ENCODE measurements at places on chromosomes 6 and 20.

DNA sequence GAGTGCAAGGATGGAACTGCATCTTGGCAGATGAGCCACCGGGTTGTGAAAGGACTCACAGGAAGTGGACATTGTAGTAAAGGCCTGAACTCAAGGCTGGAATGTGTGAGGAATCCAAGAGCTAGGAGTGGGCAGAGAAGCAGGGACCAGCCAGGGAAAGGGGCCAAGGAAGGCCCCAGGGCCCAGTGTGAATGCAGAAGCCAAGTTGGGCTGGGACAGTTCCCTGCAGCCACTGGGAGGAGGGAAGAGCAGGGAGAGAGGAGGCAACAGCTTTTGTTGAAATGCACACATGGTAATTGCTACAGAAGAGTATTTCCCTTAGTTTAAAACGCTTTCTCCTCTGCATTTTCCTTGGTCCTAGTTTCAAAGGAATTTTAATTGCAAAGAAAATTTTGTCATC is 34.6 kb downstream of the CDH22 start:
- no peak for DNase-seq

DNA sequence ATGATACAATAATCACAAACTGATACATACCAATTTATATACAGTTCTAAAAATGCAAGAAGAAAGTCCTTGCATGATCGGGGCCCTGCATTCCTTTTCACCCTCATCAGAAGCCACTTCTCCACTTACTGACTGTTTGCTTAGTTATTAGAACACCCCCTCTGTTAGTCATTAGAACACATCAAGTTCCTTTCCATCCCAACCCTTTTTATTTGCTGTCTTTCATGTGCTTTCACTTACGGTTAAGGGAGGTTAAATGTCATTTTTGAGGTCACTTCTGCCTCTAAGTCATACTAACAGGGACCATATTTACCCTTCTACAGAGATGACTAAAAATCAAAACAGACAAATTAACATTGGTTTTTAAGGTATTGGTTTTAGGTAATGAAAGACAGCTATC is 149.1 kb downstream of the LMBRD1 start:
- DNase-seq: no peak

GRCh38 chr20:47799116-47799715 is 13.9 kb upstream of the SULF2 start:
- no peak for DNase-seq

DNA sequence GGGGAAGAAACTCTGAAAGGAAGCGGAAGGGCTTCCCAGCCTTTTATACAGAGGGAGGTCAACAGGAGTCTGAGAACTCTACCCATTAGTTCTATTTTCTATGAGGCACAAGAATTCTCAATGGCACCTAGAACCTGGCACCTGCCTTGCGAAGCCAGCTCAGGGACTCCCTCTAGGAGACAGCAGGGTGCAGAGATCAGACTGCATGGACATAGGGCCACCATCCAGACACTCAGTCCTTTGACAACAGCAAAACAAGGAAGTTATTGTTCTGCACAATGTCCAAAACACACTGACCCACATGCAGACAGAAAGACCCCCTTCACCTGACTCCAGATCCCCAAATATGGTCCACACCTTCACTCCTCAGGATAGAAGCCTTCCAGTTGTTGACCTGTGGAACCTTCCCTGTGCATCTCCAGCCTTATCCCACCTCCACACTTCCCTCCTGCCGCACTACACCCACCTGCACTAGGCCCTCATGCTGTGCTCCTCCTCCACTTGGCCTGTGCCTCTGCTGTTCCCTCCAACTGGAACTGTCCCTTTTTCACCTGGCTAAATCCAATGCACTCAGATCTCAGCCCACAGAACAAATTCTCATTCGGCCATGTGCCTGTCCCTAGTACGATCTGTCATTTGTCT is 27.8 kb downstream of the ACSS1 start:
- no peak for DNase-seq

DNA sequence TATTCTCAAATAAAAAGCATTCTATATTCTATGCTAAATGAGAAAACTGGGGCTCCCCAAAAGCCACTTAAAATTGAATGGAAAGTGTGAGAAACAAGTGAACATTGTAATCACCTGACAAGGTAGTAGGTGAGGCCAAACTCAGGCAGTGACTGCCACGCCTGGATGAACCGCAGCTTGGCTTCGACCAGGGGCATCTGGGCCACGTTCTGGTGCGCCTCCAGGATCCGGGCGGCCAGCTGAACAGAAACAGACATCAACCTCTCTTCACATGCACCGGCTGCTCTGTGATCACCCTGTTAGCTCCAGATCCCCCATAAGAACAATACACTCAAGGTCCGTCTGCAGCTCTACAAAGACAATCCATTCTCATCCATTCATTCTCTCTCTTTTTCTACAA is 30.1 kb upstream of the LRRN4 start:
- no peak for DNase-seq

DNA sequence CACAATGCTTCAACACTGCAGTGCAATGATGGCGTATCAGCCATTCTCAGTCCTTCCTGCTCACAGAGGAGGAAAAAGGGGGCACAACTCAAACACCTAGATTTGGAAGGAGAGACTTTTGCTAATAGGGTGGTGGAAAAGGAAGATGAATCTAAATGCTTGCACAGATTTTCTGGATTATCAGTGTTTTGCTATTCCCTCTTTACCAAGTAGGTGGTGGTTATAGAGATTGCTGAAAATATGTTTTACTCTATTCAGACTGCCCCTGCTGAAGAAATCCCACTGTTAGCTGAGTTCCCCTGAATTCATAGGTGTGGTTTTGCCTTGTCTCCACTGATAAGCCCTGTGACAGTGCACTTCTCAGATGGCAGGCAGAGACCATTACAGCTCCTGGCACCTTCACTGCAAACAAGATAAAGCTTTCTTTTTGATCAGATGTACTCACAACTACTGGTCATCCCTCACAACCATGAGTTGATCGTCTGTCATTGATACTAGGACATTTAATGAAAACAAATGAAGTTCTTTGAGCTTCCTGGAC is 311.4 kb downstream of the KIF16B start:
- no peak for DNase-seq

DNA sequence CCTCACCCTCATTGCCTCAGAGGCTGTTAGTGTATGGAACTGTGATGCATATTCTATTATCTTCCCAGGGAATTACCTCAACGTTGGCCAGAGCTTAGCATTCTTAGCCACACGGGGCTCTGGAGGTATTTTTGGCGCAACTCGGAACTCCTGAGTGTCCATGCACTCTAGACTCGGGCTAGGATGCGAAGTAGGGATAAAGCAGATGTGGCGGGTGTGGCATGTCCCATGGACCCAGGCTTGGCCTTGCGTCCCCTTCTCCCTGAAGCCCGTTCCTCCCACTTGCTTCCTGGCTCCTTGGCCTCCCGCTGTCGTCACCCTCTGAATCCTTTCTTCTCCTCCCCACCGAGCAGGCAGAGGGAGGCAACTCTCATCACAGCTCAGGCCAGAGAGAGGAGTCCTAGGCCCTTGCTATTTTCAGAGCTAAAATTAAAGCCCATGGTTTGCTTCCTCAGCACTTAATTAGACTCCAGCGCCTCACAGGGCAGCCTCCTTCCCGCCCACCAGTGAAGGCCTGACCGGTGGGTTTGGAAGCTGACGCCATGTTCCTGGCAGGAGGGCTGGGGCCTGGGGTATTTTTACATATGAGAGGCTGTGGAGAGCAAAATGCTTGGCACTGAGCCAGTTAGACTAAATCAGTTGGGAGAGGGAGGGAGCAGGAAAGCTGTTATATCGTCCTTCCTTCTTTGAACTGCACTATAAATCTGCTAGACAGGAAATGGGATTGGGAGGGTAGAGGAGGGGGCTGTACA is 138.7 kb downstream of the FOXO3 start:
- no peak for DNase-seq

DNA sequence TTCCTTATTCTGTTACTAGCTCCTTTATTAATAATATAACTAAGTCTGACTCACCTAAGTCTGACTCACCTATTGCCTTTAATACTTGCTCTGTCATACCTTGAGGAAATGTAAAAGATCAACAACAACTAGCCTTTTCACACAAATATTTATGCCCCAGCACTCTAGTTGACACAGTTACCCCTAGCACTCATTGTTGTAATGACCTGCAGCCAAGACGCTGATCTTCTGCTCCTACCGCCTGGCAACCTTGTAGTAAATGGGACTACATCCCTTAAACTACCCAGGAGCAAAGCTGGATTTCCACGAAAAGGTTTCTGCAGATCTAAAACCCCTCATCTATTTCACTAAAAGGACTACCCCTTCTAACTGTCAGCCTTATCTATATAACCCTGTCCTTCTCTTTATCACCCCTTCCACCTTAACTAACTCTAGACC is 90.0 kb downstream of the PLG start:
- DNase-seq: no peak

GRCh38 chr6:139942331-139942730 is 567.9 kb upstream of the CITED2 start:
- DNase-seq: no peak

DNA sequence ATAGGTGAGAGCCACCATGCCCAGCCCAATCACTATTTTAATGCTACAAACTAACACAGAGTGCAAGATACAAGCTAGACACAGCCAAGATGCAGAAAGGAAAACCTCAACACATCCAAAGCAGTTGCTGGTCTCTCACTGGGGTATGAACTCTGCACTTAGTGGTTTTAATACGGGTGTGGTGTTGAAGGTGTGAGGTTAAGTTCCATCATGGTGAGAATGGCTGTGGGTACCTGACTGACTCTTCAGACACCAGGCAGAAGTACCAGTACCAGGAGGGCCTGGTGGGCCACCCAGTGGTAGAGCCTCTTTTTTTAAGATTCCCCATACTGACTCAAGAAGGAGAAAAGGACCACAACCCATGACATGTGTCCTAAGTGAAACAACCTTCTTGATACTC is 13.0 kb downstream of the GNAS-AS1 start:
- DNase-seq: no peak

GRCh38 chr6:37779902-37780628 is 39.5 kb upstream of the ZFAND3 start:
- no peak for DNase-seq

DNA sequence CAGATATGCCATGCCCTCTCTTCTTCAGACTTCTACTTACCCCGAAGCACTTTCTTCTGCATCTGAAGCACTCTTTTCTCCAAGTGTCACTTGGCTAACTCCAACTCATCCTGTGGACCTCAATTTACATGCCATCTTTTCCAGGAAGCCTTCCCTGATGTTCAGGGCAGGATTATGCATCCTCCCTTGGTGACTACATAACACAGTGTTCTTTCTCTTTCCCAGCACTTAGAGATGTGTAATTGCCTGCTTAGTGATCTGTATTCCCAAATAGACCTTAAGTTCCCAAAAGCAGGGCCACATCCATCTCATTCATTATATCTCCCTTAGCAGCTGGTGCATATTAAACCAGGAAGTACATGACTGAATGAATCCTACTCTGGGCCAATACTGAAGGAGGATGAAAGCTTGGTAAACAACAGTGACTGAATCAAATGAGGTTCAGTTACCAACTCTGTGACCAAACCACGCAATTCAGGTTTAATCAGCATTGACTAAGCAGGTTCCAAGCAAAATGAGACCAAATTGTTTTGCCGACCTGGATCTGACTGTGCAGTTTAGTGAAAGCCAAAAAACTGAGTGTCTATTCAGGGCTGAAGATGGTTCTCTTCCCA is 121.4 kb upstream of the TCF21 start:
- no peak for DNase-seq

DNA sequence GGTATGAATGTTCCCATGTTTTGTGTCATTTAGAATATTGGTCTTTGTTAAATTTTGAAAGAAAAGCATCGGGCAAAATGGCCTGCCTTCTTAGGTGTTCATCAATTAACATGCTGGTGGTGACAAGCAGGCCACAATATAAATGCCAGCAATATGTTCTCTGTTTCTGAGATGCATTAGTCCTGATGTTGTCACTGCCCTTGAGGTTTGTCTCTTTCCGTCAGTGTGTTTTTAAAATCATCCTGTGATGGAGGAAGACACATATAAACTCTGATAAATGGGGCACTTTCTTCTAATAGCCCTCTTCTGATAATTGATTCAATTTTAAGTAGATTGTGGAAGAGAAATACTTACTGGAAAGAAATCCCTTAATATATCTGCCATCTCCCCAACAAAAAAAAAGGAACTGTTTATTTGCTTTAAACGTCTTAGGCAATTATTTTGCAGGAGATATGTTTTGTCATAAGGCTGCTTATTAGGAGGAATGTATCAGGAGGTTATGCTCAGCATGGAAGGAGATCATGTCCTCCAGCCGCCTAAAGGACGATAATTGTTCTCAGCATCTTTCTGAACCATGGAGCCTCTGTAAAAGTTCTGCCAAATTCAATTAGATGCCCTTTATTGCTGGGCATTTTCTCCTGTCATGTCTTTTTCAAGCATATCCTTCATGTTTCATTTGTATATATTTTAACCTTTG is 134.1 kb downstream of the COL9A1 start:
- DNase-seq: no peak

DNA sequence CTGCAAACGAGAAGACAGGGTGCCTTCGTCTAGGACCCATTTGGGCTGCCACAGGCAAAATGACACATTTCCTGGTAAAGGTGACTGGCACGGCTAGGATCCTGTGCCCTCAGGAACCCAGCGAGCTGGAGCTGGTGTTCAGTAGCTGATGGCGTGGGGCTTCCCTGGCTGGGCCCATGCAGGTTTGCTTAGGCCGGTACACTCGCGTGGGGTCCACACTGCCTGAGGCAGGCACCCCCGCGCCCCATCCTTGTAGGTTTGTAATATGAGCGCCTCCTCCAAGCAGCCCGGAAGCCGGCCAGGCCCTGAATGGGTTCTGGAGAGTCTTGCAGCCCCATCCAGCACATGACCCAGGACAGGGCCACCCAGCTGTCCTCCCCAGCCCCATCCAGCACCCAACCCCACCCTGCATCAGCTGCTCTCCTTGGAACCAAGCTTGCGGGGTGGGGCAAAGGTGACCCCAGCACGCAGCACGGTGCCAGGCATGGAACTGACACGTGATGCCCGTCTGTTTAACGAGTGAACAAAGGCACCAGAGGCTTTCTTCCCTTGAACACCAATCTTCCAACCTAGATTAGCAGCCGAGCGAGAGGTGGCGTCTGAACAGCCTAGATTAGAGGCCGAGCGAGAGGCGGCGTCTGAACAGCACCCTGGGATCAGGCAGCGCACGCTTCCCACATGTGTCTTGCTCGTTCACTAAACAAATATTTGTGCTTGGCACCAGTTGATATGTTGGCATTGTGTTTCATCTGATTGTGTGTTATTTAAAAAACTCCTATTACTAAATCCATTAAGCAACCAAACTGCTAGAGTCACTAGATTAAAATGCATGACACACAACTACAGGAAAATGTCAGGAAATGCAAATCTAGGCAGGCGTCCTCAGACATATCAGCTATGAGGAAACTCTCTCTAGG is 112.1 kb downstream of the DLL1 start:
- DNase-seq: no peak

- no peak for DNase-seq
Observed at GRCh38 chr6:6685249-6686040, 96.9 kb downstream of the LY86 start.

- no peak for DNase-seq
Observed at GRCh38 chr6:69601132-69601531, 195.7 kb downstream of the LMBRD1 start.

- DNase-seq: no peak
Observed at GRCh38 chr6:35474942-35475570, 6.9 kb downstream of the RPL10A start.

GRCh38 chr20:53611449-53611894 is 17.8 kb upstream of the ZNF217 start:
- no peak for DNase-seq

- DNase-seq: no peak
Observed at GRCh38 chr6:319177-320131, 27.2 kb downstream of the DUSP22 start.

- no peak for DNase-seq
Observed at GRCh38 chr6:168514216-168514615, 73.2 kb downstream of the SMOC2 start.

GRCh38 chr6:77633471-77633870 is 19.4 kb upstream of the MEI4 start:
- no peak for DNase-seq

- DNase-seq: no peak
Observed at GRCh38 chr6:134287859-134288537, 29.9 kb downstream of the SGK1 start.
